ENCODE measurements at places on chromosomes 16 and 17. TPM values are rescaled to one million over a fixed set of nuclear protein-coding genes. Genes with fewer than 3 reads are reported as not detected.

DNA sequence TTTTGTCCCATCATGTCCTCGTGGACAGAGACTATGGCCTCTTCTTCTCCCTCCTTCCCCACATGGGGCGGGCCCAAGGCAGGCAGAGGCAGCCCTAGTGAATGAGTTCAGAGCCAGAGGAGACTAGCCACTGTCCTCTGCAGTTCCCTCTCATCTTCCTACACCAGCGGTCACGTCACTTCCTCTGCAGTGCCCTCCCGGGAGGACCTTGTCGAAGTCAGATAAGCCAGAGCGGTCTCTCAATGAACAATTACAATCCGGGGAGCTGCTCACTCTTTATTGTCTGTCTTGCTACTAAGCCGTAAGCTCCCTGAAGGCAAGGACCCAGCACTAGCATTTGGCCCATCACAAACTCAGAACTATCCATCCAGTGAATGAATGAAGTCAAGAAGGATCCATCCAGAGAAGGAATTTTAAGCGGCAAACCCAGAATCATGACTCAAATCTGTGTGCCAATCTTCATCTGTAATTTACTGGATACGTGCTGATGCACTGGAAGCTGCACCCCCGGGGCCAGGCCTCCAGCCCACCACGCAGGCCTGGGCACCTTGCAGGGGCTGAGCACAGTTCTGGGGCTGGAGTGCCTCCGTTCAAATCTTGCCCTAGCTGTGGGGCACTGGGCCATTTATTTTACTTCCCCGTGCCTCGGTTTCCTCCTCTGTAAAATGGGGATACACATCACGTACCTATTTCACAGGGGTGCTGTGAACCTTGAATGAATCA lies 18.1 kb downstream of the ZNF423 start:
- peaks cover 37% of the 10 kb centered on the region for H3K4me1 ChIP-seq
- no peak overlapping the region for H3K27ac ChIP-seq
- DNase-seq: no peak
- no peak overlapping the region for H3K4me3 ChIP-seq

DNA sequence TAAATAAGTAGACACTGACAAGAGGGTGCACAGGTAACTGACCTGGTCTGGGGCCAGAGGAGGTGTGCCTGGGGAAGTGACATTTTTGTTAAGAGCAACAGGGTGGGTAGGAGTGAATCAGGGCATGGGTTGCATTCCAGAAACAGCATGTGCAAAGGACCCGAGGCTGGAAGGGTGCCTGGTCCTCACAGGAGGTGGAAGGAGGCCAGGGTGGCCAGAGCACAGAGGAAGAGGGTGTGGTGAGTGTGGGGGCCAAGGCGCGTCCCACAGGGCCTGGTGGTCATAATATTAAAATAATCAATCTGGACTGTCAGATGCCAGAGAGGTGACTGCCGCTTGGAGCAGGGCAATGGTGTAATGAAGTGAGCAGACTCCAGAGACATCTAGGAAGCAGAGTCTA lies 14.3 kb downstream of the ARHGAP23 start:
- no peak overlapping the region for H3K4me3 ChIP-seq
- no peak overlapping the region for H3K27ac ChIP-seq
- H3K4me1 ChIP-seq: no peaks in the 10 kb centered on the region
- no peaks in the 10 kb centered on the region for H3K27me3 ChIP-seq
- H3K36me3 ChIP-seq: no peaks in the 10 kb centered on the region

- H3K27ac ChIP-seq: no peak overlapping the region
- H3K4me1 ChIP-seq: no peaks in the 10 kb centered on the region
- no peaks in the 10 kb centered on the region for H3K27me3 ChIP-seq
- no peaks in the 10 kb centered on the region for H3K36me3 ChIP-seq
- DNase-seq: no peak
These were observed 6.0 kb upstream of the TBC1D3B start for GRCh38 chr17:36182176-36183000.

- no peak for DNase-seq
- peaks cover 8% of the 10 kb centered on the region for H3K4me1 ChIP-seq
- H3K36me3 ChIP-seq: no peaks in the 10 kb centered on the region
- H3K27me3 ChIP-seq: no peaks in the 10 kb centered on the region
- H3K27ac ChIP-seq: no peak overlapping the region
These were observed 83.8 kb downstream of the NETO2 start for GRCh38 chr16:47059991-47060390.

- H3K27me3 ChIP-seq: no peaks in the 10 kb centered on the region
- peaks cover 7% of the 10 kb centered on the region for H3K4me1 ChIP-seq
- H3K4me3 ChIP-seq: no peak overlapping the region
- no peak overlapping the region for H3K27ac ChIP-seq
These were observed 37.1 kb upstream of the BCAS3 start for GRCh38 chr17:60640503-60640902.

DNA sequence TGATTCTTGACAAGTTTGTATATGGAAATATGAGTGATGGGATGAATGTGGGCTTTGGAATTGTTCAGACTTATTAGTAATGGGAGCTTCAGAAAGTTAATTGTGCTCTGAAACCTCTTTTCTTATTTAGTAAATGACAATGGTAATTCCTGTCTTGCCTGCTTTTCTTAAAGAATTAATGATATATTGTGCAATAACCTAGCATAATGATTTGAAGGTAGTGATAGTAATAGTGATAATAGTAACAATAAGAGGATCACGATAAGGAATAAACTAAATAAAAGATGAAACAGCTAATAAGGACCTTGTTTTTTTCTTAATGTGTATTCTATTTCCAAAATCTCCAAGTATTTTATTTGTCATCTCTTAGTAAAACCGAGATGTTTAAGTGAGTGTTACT lies 245.0 kb upstream of the CPHXL start:
- no peaks in the 10 kb centered on the region for H3K4me1 ChIP-seq
- peaks cover 8% of the 10 kb centered on the region for H3K27me3 ChIP-seq
- no peak overlapping the region for H3K4me3 ChIP-seq
- no peak for DNase-seq
- no peaks in the 10 kb centered on the region for H3K36me3 ChIP-seq

- DNase-seq: no peak
- H3K27me3 ChIP-seq: no peaks in the 10 kb centered on the region
- no peaks in the 10 kb centered on the region for H3K36me3 ChIP-seq
- H3K4me3 ChIP-seq: no peak overlapping the region
- H3K4me1 ChIP-seq: peaks cover 56% of the 10 kb centered on the region
These were observed 32.4 kb upstream of the MMD start for GRCh38 chr17:55453839-55454557.

GRCh38 chr17:16027708-16028584 lies 28.3 kb downstream of the TTC19 start:
- H3K4me3 ChIP-seq: no peak overlapping the region
- H3K4me1 ChIP-seq: no peaks in the 10 kb centered on the region
- no peaks in the 10 kb centered on the region for H3K27me3 ChIP-seq
- peak overlapping the region; percentile 39 for H3K27ac ChIP-seq
- peak; percentile 50 for DNase-seq

DNA sequence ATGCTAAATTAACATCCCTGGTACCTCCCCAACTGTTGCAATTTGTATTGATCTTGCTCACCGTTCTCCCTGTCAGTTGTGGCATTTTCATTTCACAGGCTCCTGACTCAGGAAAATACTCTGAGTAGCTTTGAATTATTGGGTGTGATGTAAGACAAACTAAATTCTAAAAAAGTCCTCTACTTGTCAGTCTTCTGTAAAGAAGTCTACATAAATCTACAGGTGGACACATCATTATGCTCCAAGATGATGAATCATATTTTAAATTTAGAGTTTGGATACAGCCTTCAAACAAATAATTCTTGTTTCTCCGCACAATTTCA lies 47.2 kb downstream of the MARCHF10 start:
- H3K27me3 ChIP-seq: peaks cover 12% of the 10 kb centered on the region
- H3K36me3 ChIP-seq: no peaks in the 10 kb centered on the region

- DNase-seq: no peak
- no peak overlapping the region for H3K27ac ChIP-seq
These were observed 260.4 kb upstream of the TBX2 start for GRCh38 chr17:61139219-61139618.

- no peak overlapping the region for H3K4me3 ChIP-seq
- DNase-seq: no peak
- no peaks in the 10 kb centered on the region for H3K36me3 ChIP-seq
- H3K27me3 ChIP-seq: no peaks in the 10 kb centered on the region
- peaks cover 23% of the 10 kb centered on the region for H3K4me1 ChIP-seq
- H3K27ac ChIP-seq: no peak overlapping the region
These were observed 12.0 kb upstream of the BCAR1 start for GRCh38 chr16:75263291-75263962.

GRCh38 chr16:74695450-74696422 lies 4.9 kb downstream of the MLKL start:
- no peaks in the 10 kb centered on the region for H3K36me3 ChIP-seq
- H3K27me3 ChIP-seq: no peaks in the 10 kb centered on the region
- peaks cover 7% of the 10 kb centered on the region for H3K4me1 ChIP-seq
- peak overlapping the region; percentile 45 for H3K4me3 ChIP-seq
- H3K27ac ChIP-seq: no peak overlapping the region
- DNase-seq: peak; percentile 88

DNA sequence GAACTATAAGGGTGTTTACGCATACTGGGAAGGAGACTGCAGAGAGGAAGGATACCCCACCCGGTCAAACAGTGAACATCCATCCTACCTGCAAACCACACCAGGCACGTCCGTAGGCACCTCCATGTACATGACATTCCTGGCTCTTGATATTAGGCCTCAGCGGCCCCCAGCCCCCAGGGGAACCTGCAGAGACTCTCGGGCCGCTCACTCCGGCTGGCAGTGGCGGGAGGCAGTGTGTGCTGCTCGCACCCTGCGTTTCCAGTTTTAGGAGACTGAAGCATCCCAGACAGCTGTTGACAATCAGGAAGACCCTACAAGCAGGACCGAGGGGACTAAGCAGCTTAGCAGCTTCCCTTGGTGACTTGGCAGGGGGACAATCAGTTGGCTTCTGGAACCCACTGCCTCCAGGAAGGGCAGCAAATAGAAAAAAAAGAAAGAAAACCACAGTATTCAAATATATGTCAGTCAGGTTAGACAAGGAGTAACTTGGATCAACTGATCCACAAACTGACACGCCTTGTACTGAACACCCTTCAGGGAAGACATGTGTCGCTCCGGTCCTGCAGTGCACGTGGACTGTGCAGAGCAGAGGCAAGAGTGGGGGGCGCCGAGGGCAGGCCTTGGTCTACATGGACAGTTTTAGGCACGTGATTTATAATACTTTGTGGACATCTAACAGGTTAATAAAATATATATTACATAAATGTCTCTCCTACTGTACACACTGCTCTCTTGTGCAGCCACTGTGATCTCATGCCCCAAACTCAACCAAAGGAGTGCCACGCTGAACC lies 29.9 kb upstream of the CLEC18B start:
- no peaks in the 10 kb centered on the region for H3K27me3 ChIP-seq
- no peaks in the 10 kb centered on the region for H3K4me1 ChIP-seq
- DNase-seq: no peak
- no peak overlapping the region for H3K4me3 ChIP-seq
- peaks cover 98% of the 10 kb centered on the region for H3K36me3 ChIP-seq
- peak overlapping the region; percentile 41 for H3K27ac ChIP-seq

- DNase-seq: no peak
- H3K4me1 ChIP-seq: no peaks in the 10 kb centered on the region
- H3K27me3 ChIP-seq: no peaks in the 10 kb centered on the region
- H3K36me3 ChIP-seq: no peaks in the 10 kb centered on the region
These were observed 394.1 kb upstream of the TNRC6C start for GRCh38 chr17:77564278-77564920.

GRCh38 chr16:29779474-29779873 lies 1.4 kb downstream of the ZG16 start:
- no peaks in the 10 kb centered on the region for H3K36me3 ChIP-seq
- no peaks in the 10 kb centered on the region for H3K27me3 ChIP-seq
- no peak overlapping the region for H3K4me3 ChIP-seq
- DNase-seq: no peak

DNA sequence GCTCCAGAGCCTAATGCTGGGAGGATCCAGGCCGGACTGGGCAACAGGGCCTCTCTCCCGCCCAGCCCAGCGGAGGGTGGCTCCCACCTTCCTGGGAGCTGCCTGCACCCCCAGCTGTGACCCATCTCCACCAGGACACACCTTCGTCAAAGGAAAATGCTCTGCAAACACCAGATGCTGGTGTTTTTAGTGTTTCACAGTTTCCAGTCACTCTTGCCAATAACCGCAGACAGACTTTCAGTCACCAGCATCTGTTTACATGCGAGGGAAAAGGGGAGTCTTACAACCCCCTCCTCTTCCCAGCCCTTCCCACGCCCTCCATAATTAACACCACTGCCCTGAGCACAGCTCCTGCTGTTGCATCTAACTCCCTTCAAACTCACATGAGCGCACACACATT lies 25.3 kb downstream of the KLHDC4 start:
- H3K27me3 ChIP-seq: no peaks in the 10 kb centered on the region
- peaks cover 6% of the 10 kb centered on the region for H3K4me1 ChIP-seq
- no peak for DNase-seq
- H3K4me3 ChIP-seq: no peak overlapping the region
- H3K36me3 ChIP-seq: peaks cover 18% of the 10 kb centered on the region
- no peak overlapping the region for H3K27ac ChIP-seq

DNA sequence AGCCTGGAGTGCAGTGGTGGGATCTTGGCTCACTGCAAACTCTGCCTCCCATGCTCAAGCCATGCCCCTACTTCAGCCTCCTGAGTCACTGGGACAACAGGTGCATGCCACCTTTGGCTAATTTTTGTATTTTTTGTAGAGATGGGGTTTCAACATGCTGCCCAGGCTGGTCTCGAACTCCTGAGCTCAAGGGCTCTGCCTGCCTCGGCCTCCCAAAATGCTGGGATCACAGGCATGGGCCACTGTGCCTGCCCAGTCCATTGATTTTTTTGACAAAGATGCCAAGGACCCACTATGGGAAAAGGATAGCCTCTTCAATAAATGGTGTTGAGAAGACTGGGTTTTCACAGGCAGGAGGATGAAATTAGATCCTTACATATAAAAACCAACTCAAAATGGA lies 10.8 kb upstream of the ADCY7 start:
- DNase-seq: no peak
- no peaks in the 10 kb centered on the region for H3K27me3 ChIP-seq
- H3K4me3 ChIP-seq: no peak overlapping the region
- no peak overlapping the region for H3K27ac ChIP-seq
- H3K4me1 ChIP-seq: peaks cover 9% of the 10 kb centered on the region

DNA sequence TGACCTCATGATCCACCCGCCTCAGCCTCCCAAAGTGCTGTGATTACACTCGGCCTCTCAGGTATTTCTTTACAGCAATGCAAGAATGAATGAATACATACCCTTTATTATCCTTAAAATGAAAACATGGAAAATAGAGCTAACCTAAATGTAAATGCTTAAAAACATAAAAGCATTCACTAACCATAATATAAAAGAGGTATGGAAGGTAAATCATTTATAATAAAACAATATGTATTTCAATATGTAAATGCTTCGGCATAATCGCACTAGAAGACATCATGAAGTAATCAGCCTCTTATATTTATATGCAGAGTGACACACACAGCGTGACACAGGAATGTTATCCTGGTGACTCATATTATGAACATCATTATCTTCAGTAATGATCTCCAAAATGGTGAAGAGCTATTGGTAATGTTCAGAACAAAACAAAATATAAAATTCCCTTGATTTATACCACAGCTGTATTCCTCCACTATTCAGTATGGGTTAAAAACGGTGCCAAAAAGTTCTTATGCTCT lies 53.9 kb downstream of the AIPL1 start:
- no peak overlapping the region for H3K4me3 ChIP-seq
- no peaks in the 10 kb centered on the region for H3K36me3 ChIP-seq

AANAT gene
- not detected for total RNA-seq

CDRT4 gene
- total RNA-seq: 0.62 TPM

KRT40 gene
- total RNA-seq: 0.98 TPM

ITGB4 gene
- 0.95 TPM for total RNA-seq

GUCY2D gene
- total RNA-seq: not detected

ERBB2 gene
- total RNA-seq: 17.8 TPM

SLC47A2 gene
- total RNA-seq: not detected

AIPL1 gene
- total RNA-seq: not detected

SENP3 gene
- total RNA-seq: 122 TPM

CLEC18B gene
- total RNA-seq: 37.7 TPM

TBC1D3H gene
- not detected for total RNA-seq

Measured in A673 (cell line).